ENCODE measurements at places on chromosomes 6 and 20.

DNA sequence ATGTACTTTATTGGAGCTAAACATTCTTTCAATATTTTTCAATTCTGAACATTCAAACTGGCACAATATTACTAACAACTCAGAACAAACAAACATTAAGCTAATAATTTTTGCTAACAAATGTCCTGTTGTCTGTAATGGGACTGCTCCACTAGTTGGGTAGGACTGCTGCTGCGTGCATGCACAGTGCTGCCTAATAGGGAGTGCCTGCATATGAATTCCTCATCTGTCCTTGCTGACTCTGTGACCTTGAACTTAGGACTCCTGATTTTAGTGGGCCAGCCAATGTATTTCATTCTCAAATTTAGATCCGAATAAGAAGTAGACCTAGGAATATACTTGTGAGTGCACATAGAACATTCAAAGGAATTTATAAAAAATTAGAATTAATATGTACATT is 196.5 kb upstream of the RAB32 start:
- DNase-seq = no peak

- no peak for DNase-seq
Observed at GRCh38 chr6:22350109-22350508, 53.3 kb upstream of the PRL start.

DNA sequence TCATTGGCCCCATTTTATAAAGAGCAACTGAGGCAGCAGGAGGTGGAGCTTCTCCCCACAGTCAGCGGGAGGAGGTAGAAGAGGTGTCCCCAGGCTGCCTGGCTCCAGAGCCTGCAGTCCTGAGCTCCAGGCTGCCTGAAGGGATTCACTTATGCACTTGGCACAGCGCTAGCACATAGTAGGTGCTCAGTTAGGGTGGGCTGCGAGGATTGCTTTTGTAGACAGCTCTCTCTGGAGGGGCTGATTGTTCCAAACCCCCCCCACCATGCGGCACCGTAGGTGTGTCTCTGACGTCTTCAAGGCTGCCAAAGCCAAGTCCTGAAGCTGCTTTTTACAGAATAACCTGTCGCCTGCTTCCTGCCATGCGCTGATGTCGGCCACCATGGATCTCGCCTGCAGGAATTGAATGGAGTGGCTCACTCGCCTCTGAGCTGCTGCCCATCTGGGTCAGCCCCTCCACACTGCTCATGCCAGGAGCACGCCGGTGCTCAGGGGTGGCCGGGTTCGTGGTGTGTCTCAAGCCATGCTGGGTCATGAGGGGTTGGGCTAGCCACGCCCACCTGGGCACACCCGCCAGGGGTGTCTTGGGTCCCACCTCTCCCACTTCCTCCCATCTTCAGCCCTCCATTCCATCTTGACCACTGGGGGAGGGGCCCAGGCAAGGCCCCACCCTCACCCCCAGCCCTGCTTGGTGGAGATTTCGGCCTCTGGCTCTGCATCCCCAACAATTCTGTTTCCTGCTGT is 59.8 kb downstream of the BCAS4 start:
- no peak for DNase-seq

DNA sequence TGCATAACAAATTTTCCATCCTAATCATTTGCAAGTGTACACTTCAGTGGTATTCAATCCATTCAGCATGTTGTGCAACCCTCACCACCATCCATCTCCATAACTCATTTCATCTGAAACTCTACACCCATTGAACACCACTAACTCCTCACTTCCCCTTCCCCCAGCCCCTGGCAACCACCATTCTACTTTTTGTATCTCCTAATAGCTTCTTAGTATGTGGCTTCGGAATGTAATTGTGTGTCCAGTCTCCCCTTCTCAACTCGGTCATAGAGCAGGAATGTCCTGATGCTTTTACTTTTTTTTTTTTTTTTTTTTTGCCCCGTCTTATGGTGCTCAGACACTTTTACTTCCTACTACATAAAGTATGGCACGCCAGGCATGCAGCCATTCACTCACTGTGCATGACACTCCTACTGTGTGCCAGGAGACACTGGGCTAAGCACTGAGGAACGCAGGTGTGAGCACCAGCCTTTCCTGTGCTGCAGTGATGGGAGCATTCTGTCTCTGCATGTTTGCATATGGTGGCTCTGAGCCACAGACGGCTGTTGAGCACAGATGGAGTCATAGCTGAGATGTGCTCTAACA is 15.3 kb downstream of the HCK start:
- no peak for DNase-seq

DNA sequence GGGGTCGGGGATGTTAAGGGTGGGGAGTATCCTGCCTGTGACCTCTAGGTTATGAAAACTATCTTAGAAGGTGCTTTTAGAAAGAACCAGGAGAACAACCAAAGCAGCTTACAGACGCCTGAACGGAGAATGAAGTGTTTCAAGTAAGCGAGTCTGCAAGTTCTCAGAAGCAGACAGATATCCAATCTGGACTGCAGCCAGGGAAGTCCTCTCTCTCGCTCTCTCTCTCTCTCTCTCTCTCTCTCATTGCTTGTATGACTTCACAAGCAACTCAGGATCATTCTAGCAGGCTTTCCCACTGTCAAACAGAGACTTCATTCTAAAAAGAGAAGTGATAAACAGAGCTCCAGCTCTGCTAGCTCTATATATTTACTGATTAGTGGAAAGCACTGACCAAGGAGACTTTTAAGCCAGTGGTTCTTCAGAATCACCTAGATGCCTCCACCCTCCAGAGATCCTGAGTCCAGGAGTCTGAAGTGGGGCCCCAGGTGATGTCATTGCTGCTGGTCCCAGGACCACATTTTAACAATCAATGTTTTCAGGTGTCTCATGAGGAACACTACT is 6.0 kb downstream of the TCF21 start:
- no peak for DNase-seq

- no peak for DNase-seq
Observed at GRCh38 chr6:53864781-53865180, 70.0 kb downstream of the LRRC1 start.

DNA sequence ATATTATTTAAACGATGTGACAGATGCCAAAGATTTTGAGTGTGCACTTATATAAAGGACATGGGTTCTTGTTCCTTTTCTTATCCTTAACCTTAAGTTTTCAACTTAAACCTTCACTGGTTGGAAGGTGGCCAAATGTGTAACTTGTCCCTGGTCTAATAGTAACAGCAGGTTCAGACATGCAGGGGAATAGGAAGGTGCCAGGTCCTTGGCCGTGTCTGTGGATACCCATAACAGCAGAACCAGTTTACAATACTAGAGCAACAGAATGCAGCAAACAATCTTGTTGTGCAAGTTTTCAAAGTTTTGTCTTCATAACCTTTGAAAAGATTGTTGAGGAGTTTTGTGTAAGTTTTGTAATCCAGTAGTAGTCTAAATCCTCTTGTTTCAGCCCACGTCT is 4.4 kb downstream of the MYB start:
- no peak for DNase-seq

All from cortex of kidney (tissue), 1 donor.